ENCODE measurements at places on chromosomes 3 and 15.
A peak's percentile ranks its signal among the peaks of the same experiment; 100 is the strongest.

DNA sequence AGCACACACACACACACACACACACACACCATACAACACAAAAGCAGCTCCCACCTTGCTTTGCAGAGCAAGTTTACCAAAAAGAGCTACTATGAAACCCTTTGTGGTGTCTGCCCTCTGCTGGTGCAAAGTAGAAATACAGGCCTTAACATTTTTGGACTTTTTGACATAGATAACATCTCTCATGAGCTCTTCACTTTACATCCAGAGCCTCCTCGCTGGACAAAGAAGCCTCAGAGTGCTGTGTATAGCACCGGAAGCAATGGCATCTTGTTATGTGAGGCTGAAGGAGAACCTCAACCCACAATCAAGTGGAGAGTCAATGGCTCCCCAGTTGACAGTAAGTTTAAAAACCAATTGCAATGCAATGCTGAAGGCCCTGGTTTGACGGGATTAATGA is 157.9 kb downstream of the CHL1 start:
- peak; percentile 21 for DNase-seq

- no peak for DNase-seq
Measured at GRCh38 chr3:12741209-12741608, 17.9 kb downstream of the TMEM40 start.

- DNase-seq: peak; percentile 38
Measured at GRCh38 chr3:24160424-24161095, 215.5 kb downstream of the NR1D2 start.

GRCh38 chr3:159232966-159233365 is 431.1 kb downstream of the MFSD1 start:
- peak; percentile 31 for DNase-seq

DNA sequence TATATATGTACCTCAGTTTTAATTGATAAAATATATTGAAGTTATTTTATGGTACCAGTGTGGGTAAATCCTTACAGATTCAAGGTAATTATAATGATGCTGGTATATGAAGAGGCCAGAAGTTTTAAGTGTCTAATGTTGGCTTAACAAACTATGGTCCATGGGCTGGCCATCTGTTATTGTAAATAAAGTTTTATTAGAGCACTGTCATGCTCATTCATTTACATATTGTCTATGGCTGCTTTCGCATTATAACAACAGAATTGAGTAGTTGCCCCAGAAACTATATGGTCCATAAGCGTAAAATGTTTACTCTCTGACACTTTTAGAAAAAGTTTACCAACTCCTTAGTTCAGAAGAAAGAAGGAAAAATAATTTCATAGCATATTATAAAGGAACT is 67.9 kb downstream of the MEF2A start:
- DNase-seq: no peak

DNA sequence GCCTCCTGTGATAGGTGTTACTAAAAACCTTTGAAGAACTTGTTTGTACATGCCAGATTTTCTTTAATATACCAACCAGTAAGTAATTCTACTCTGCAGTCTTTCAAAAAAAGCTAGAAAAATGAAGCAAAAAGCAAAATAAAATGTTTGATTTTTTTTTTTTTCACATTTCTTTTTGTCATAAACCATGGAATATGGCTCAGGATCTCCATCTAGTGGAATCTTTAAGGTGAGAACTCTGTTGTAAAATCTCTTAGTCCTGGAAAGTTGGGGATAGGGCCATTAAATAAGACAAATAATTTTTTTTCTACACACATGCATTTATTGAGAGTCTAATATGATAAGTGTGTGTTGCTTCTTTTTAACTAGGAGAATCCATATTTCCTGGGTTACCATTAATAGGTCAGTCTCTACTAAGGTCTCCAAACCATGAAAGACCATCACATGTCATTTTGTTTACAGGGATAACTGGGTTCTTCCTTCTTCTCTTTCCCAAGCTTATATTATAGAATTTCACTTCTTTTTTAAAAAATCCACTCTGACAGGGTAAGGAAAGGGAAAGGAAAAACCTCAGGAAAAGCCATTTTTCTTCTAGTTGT is 84.6 kb downstream of the SLC9A9 start:
- DNase-seq: peak; percentile 25

DNA sequence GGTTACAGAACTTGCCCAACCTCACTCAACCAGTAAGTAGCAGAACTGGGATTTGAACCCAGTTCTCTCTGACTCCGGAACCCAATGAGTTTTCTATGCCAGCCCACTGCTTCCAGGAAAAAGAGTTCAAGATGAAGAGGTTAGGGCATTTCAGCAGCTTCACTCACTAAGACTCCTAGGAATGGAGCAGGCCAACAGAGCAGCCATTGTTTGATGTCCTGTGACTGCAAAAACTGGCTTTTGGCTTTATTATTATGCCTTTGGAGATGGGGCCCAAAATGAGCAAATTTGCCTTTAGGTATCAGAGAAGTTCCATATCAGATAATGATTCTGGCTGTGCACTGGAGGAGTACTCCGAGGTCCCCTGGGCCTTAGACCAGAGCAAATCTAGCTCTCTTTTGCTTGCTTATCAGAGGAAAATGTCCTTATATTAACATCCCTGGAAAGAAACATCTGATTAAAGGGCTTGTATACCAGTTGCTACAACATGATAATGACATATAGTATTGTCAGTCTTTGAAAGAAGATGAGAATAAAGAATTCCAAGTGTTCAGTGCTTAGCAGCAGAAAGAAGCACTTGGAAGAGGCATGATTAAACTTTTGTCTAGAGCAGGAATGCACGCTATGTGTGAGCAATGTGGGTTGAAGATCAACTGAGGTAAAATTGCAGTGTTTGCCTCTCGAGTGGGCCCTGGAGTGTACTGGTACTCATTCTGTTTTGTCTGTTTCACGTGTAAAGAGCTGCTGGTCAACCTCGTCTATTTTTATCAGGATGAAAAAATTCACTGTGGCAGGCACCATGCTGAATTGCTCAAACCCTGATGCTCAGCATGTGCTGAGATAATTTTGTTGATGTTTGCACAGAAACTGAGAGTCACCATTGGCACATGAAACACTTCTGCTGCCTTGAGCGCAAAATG is 21.8 kb upstream of the KLHL24 start:
- DNase-seq: no peak

- peak; percentile 3 for DNase-seq
Measured at GRCh38 chr15:94061041-94061440, 170.3 kb upstream of the MCTP2 start.

- DNase-seq: no peak
Measured at GRCh38 chr3:18369551-18370185, 55.5 kb downstream of the SATB1 start.

GRCh38 chr3:15768421-15769255 is 29.1 kb downstream of the ANKRD28 start:
- DNase-seq: peak; percentile 97

DNA sequence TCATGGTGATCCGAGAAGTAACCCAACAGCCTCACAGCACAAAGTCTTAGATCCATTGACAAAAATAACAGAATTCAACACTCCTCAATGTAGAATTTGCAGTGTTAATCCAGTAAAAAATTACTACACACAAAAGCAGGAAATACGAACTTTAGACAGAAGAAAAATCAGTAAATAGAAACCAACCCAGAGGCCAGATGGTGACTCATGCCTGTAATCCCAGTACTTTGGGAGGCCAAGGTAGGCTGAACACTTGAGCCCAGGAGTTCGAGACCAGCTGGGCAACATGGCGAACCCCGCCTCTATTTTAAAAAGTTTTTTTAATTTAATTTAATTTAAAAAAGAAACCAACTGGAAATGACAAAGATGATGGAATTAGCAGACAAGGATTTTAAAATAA is 36.1 kb downstream of the SELENOT start:
- DNase-seq: peak; percentile 24

GRCh38 chr15:78241017-78241416 is 6.7 kb upstream of the ACSBG1 start:
- peak; percentile 71 for DNase-seq

DNA sequence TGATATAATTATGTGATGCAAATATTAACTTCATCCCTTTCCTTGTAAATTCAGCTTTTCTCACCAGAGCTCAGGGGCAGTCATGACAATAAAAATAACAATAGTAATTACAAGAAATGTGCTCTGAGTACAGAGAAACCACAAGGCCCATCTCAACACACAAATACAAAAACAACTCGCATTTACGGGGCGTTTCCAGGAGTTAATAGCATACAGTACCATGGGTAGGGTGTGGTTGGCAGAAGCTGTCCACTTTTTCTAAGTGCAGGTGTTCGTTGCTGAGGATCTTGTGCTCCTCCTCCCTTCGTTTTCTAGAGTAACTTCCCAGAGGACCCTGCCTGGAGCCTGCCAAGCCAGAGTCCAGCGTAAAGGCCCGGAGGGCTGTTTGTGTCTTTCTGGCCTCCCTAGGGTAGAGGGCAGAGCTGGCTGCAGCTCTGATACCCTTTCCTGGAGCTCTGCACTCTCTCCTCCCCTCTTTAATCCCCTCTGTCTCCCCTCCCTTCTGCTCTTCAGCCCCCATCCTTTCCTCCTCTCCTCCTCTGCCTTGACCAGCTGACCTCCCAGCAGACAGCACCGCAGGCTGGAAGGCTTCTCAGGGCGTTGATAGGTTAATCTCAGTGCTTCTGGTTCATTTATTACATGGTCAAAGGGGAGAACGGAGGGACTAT is 11.4 kb downstream of the SEMA3G start:
- DNase-seq: no peak

Measured in ELR (cell line).